ENCODE measurements at places on chromosomes 13 and 19. TPM values are rescaled to one million over a fixed set of nuclear protein-coding genes. Genes with fewer than 3 reads are reported as not detected.

GRCh38 chr19:42279155-42279901 lies 10.3 kb downstream of the CIC start:
- no peak for DNase-seq

DNA sequence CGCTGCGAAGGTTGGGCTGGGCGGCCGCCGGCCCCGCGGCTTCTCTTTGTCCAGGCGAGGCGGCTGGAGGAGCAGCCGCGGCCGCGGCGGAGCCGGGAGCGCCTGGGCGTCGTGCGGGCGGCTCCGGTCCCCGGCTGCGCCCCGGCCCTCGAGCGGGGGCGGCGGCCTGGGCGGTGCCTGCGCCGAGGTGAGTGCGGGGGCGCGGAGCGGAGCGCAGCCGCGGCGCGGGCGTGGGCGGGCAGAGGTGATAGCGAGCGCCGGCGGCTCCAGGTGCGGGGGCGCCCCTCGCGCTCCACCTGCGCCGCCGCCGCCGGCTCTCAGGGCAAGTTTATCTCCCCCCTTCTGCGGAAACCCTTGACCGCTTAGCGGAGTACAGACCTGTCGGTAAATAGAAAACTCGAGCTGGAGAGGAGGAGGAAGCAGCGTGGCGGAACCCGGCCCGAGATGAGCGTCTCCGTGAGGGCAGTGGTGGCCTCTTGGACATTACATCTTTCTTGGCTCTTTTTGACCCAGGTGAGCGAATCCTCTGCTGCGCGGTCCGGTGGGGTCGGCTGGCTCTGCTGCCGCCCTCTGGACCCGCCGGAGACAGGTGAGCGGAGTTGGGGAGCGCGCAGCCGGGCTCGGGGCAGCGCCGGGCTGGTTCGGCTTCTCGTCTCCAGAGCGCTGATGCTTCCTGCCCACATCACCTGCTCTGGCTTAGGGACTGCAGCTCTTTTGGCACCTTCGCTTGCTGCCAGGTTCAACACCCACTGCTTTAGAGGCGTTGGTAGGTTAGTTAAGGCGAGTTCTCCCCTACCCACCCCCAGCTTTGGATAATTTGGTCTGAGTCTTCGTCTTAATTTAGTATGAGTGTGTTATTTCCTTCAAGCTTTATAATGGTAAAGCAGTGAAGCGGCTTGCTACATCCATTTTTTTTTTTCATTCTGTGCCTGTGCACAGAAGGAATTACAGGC lies at the start of gene MTUS2:
Gene MTUS2 (plus strand): TSS at position 241 of the 953 bp plus-strand sequence.
- no peak for DNase-seq

DNA sequence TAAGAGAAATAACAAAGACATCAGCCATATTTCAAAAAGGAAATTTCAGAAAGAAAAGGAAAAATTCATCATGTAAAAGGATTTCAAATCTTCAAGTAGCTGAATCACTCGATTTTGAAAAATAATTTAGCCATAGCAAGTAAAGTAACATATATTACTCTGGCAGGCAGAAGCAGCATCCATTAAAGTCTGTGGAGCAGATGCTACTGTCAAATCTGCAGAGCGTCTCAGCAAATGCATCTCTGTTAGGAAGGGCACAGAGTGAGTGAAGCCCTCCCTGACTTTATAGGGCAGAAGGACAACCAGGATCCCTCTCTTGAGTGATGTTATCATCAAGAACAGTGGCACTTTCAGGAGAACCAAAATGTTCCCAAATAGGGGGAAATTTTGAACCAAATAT lies 445.5 kb downstream of the EFNB2 start:
- no peak for DNase-seq

DNA sequence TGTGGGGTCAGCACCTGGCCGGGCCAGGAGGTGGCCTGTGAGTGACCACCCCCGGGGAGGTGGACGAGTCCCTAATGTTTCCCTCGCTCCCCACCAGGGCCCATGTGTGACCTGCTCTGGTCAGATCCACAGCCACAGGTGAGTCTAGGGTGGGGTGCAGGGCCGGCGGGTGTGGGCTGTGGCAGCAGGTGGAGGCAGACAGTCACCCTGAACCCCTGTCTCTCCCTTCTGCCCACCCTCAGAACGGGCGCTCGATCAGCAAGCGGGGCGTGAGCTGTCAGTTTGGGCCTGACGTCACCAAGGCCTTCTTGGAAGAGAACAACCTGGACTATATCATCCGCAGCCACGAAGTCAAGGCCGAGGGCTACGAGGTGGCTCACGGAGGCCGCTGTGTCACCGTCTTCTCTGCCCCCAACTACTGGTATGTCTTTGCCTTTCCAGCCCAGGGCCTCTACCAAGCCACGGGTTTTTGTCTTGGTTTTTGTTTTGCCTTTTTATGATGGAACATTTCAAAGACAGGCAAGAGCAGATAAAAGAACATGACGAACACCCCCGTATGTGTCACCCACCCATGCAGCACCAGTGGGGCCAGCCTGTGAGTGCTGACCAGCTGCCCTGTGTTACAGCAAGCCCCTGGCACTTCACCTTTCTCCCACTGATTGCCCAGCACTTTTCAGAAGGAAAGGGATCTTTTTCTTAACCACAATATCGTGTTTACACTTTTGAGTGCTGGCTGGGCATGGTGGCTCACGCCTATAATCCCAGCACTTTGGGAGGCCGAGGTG lies 24.9 kb downstream of the CCDC8 start:
- DNase-seq = no peak

- DNase-seq = no peak
Measured at GRCh38 chr13:42153199-42154113, 105.0 kb downstream of the DGKH start.

GRCh38 chr19:10915130-10916091 lies 13.0 kb downstream of the YIPF2 start:
- peak; percentile 59 for DNase-seq

- no peak for DNase-seq
Measured at GRCh38 chr13:41491436-41491835, 34.1 kb downstream of the RGCC start.

GRCh38 chr13:35995136-35995535 lies 136.0 kb downstream of the DCLK1 start:
- DNase-seq = no peak

DNA sequence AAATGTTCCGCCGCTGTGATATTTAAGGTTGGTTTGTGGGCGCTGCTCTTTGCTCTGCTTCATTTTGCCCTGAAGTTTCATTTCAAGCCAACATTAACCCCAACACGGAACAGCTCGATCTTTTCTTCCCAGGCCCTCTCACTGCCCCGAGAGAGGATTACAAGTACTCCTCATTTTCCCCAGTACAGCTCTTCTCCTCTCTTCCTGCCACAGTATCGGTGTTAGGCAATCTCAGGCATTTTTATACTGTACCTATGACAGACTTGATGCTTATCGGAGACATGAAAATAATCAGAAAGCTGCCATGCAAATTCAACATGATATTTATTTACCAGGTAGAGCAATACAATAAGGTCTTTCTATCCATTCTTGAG lies 1.3 kb upstream of the EDNRB start:
- no peak for DNase-seq

DNA sequence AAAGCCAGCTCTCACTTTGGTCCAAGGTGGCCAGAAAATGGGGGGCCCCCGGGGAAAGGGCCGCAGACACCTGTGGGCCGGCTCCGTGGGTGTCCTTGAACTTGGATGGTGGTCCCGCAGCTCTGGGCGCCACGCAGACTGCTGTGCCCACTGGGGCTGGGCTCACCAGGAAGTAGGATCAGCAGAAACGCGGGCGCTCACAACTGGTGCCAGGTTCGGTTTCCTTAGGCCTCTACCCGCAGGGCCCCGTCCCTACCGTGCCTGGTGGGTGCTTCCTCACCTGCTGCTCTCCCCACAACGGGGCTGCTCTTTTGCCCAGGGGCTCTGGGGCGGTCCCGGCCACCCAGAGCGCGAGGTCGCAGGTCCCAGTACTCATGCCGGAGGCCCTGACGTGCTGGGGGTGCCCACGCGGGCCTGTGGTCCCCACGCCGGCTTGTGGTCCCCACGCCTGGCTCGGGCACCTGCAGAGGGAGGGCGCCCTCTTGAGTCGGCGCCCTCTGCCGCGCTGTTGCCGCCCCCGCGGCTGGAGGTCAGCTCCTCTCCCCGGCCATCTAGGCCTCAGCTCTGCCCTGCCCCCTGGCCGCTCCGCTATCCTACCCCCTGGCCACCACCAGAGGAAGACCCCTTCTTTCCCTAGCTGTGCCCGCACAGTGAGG lies 1303.6 kb downstream of the UQCRFS1 start:
- no peak for DNase-seq

DNA sequence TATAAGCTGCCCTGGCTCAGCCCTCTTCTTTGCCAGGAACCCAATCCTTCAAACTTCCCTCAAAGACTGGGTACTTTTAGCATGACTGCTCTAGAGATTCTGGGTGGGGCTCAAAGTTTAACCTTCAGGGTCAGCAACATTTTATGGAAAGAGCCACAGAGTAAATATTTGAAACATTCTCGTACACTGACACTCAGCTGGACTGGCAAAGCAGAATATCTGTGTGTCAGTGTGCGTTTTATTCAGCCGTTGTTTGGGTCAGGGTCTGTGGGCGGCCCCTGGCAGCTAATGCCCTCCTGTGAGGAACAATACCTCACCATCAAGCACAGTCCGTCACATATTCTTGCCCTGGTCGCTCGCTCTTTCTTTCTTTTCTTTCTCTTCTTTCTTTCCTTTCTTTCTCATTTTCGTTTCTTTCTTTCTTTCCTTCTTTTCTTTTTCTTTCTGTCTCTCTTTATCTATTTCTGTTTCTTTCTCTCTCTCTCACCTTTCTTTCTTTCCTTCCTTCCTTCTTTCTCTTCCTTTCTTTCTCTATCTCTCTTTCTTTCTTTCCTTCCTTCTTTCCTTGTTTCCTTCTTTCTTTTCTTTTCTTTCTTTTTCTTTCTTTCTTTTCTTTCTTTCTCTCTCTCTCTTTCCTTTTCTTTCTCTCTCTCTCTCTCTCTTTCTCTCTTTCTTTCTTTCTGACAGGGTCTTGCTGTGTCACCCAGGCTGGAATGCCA lies 10.7 kb downstream of the DPRX start:
- DNase-seq = no peak

- no peak for DNase-seq
Measured at GRCh38 chr13:101155920-101156319, 260.4 kb downstream of the NALCN start.

DNA sequence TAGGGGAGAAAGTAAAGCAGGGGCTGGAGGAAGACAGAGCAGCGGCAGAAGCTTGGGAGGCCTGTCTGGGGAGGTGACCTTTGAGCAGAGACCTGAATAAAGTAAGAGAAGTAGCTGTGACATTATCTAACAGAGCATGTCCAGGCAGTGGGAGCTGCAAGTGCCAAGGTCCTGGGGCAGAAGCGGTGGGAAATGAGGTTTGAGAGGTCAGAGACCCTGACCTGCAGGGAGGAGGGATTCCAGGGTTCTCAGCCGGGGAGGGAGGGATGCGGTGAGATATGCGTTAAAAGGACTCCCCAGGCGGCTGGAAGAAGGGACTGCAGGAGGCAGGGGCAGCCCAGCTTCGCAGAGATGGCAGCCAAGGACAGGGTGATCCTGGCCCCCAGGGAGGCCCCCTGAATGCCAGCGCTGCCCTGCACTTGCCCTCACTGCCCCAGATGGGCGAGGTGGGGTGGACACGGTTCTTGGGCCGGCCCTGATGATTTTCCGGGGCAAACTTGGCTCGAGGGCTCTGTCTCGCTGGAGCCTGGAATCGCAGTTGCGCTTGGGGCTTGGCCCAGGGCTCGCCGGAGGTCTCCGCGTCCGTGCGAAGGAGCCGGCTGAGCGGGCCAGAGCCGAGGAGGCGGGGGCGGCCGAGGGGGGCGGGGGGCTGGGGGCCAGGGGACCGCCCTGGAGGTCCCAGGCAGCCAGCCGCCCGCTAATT lies 3.2 kb downstream of the CRLF1 start:
- no peak for DNase-seq

DNA sequence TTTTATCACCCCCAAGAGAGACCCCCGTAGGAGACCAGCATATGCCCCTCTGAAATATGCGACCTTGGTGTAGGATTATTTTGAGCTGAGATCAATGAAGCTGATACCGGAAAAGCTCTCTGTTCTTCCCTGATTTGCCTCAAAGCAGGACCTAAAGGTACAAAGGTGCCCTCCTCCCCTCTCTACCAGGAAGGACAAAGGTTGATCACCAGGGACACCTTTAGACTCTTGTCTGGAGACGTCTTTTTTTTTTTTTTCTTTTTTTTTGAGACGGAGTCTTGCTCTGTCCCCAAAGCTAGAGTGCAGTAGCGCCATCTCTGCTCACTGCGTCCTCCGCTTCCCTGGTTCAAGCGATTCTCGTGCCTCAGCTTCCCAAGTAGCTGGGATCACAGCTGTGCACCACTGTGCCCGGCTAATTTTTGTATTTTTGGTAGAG lies 792 bp upstream of the PEX11G start:
- DNase-seq = no peak

DNA sequence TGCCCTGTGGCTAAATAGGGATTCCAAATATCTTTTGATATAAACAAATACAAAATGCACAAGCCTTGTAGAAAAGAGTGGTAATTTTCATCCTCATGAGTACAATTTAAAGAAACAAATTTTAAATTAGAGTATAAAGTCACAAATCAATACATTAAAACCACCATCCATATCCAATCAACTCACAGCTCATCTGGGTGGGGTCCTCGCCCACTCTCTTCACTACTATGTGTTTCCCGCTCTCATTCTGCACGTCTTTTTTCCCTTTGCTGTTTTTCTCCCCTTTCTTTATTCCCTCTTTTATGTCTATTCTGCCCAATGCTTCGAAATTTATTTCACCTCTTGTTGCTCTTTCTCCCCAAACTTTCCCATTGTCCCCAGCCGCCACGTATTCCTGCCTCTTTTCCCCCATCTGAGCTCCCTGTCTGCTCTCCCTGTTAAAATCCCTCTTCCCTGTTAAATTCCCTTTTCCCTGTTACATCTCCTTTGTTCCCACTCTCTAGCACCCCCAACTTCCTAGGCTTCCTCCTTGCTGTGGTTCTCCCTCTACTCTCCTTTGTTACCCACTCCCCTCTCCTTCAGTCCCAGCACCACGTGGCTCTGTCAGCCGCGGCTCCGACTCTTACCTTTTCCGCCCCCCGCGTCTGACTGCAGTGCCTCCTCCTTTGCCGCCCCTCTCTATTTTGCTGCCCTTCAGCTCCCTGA lies 1.3 kb downstream of the ZNF616 start:
- no peak for DNase-seq

GRCh38 chr13:77094773-77095172 lies 67.8 kb upstream of the FBXL3 start:
- DNase-seq = no peak

DNA sequence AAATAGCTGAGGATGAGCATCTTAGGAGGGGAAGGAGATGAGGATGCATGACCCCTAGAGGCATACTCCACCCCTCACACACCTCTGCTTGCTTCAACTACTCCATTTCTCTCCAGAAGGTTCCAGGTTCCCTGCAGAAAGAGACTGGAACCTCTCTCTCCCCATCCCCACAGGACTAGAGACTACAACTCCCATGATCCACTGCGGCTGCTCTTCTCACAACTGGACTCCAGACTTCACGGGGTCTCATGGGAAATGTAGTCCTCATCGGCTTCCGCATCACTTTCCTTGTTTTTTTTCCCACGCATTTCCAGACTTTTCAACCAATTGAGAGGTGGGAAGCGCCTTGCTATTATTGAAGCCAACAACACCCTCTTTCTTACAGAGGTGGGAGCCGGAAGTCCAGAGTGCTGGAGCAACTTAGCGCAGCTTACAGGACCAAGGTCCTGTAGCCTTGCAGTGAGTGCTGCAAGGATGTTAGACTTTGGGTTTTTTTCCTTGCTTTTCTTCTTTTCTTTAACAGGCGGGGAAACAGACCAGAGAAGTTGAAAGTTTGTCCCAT lies 13.9 kb upstream of the CACNG6 start:
- DNase-seq = peak; percentile 49

- DNase-seq = no peak
Measured at GRCh38 chr13:33349986-33350826, 64.7 kb upstream of the STARD13 start.

ARHGAP45 gene
- polyA plus RNA-seq = 0.60 TPM

PRR19 gene
- 0.92 TPM for polyA plus RNA-seq

KANK3 gene
- polyA plus RNA-seq = 0.07 TPM

JAK3 gene
- polyA plus RNA-seq = 1.4 TPM

MUC16 gene
- not detected for polyA plus RNA-seq

GPI gene
- polyA plus RNA-seq = 140 TPM

ZSCAN5A gene
- 3.7 TPM for polyA plus RNA-seq

All from AG04450 (cell line).